ENCODE measurements at places on chromosomes 1 and 21. TPM values are rescaled to one million over a fixed set of nuclear protein-coding genes. Genes with fewer than 3 reads are reported as not detected.

GRCh38 chr1:85427331-85427730, 37.6 kb downstream of the DDAH1 start:
- DNase-seq: peak; percentile 85

DNA sequence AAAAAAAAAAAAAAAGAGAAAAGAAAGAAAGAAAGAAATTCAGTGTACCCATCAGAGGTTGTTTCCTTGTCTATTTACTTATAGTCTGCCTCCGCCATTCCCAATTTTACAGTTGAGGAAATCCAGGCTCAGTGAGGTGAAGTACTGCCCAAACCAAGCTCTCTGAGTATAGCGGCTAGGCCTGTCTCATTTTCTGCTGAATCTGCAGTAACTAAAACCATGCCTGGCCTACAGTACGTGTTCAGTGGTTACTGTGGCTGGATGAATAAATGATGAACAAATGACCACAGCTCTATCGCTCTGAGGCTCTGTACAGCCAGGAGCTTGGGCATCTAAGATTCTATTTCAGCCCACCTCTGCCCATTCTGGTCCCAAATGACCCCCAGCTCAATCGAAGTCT, 24.3 kb downstream of the RAP1GAP start:
- no peak for DNase-seq

DNA sequence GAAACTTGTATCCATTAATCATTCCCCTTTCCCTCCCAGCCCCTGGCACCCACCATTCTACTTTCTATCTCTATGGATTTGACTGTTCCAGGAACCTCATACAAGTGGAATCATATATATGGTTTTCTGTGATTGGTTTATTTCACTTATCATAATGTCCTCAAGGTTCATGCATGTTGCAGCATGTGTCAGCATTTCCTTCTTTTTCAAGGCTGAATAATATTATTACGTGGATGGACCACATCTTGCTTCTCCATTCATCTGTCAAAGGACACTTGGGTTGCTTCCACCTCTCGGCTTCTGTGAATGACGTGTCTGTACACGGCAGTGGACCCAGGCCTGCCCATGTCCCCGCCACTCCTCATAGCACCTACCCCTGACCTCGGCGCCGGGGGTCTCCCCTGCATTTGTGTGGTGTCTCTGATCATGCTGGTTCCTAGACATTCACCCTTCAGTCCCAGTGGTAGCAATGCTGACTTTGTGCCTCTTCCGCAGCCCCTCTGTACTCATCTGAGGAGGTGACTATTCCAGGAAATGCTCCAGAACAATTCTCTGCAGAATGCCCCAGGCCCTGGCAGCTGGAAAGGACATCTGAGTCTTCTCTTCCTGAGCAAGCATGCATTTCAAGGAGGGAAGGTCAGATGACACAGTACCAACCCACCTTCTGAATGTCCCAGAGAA, 136.9 kb downstream of the PSMG1 start:
- DNase-seq: no peak

GRCh38 chr1:15063346-15063745, 90.2 kb upstream of the TMEM51 start:
- DNase-seq: no peak

- DNase-seq: no peak
Observed at GRCh38 chr1:230174041-230174440, 107.0 kb downstream of the GALNT2 start.

DNA sequence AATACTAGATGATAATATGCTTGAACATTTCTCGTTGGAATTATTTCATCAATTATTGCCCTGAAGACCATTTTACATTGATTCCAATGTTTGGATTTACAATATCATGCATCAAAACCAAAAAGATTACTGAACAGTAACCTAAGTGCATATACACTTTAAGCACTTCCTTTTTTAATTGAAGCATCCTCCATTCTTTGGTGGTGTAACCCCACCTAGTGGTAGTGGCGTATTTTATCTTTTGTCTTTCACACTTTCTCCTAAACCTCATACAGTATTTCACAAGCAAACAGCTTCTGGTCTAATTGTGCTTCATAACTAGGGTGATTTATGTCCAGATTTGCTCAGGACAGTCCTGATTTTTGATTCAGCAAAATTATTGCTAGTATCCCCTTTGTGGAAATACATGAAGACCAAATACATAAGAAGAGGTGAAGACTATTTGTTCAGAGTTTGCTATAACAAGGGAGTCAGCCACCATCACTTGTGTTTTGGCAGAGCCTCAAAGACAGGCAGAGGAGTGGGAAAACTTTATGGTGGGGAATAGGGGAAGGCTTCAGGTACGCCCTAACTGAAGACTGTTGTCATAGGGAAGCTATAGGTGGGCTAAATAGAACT, 3.4 kb upstream of the NVL start:
- DNase-seq: peak; percentile 68

DNA sequence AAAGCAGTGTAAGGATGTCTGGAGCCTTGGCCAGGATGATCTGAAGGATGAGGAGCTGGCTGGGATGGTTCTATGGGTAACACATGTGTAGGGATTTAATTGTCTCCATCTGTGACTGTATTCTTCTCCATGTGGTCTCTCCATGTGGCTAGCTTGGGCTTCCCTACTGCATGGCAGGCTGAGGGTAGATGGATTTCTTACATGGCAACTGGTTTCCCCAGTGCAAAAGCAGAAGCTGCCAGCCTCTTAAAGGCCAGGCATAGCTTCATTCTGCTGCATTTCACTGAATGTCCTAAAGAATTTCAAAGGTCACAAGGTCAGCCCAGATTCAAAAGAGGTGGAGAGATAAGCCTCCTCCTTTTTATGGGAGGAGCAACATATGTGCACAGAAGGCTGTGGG, 61.7 kb downstream of the XCL2 start:
- DNase-seq: no peak

DNA sequence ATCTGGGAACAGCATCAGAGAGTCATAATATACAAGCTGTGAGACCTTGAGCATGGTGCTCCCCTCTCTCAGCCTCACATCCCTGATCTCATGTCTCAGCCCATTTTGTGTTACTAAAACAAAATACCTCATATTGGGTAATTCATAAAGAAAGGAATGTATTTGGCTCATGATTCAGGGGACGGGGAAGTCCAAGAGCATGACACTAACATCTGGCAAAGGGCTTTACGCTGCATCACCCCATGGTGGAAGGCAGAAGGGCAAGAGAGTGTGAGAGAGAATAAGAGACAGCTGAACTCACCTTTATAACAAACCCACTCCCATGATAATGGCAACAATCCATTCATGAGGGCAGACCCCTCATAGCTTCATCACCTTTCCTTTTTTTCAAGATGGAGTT, 36.5 kb downstream of the RNASEL start:
- DNase-seq: no peak

DNA sequence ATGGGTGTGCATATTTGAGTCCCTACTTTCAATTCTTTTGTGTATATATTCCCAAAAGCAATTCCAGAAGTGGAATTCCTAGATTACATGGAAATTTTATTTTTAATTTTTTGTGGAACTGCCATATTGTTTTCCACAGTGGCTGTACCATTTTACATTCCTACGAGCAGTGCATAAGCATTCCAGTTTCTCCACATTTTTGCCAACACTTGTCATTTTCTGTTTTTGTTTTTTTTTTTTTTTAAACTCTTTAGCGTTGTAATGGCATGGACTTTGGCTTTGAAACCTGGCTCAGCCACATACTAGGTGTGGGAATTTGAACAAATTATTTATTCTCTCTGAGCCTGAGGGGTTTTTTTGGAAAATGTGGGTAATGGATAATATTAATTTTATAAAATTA, 214.5 kb upstream of the UBE2U start:
- no peak for DNase-seq

GRCh38 chr1:184056921-184057555, 5.5 kb downstream of the TSEN15 start:
- DNase-seq: no peak

DNA sequence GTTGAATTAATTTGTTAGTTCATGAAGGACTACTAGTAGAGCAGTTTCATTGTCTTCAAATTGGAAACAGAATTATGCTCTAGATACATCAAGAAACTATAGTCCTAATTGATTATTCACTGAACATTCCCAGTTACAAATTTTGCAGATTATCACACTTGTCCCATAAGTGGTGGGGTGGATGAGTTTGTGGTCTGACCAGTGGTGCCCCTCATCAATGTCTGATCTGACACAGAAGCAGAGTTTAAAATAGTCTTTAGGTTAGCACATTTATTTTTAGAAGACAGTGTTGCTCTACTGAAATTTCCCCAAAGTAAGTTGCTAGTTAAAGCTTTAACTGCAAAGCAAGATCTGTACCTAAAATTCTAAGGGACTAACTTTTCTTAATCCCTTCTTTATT, 42.9 kb downstream of the INKA2 start:
- DNase-seq: no peak

DNA sequence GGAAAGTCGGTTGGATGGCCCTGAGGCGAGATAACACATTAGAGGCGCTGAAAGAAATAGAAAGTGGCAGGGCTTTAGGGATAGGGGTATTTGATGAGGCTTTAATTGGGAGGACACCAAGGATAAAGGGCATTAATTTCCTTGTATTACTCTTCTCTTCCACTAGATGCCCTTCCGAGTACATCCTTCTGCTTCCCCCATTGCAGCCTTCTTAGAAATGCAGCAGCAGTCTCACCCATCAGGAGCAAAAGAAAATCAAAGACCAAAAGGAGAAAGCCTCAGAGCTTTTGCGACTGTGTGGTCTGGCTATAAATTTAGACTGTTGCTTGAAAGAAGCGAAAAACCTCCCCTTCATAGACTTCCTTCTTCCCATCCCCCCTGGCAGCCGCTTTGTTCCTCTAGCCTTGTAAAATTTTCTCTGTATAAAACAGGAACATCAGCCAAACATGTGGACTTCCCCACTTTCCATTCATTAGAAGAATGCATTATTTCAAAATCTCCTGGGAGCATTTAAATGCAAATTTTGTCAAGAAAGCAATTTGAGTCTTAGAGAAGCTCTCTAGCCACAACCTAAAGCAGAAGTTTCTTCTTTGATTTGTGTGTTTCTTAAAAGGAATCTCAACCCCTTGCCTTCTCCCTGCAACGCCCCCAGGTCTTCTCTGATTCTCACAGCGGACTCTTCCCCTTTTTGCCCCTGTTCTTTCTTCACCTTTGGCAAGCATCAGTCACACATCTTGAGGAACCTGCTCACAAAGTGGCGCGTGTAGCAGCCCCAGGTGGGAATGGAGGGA, 76.6 kb downstream of the NDUFS5 start:
- peak; percentile 89 for DNase-seq

DNA sequence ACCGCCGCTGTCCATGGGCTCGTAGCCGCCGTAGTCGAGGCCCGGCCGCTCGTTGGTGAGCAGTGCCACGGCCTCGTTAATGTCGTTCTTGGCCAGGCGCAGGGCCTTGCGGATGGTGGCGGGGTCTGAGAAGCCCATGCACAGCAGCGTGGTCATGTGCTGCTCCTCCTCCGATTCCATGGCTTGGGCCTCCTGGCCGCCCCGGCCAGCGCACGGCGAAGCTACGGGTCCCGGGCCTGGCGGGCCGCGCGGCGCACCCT, 300 bp downstream of the USP24 start:
- DNase-seq: peak; percentile 68

The FCRL1 gene
- 0.09 TPM for total RNA-seq

The TSSK3 gene
- total RNA-seq: 1.2 TPM

The TAS1R1 gene
- total RNA-seq: 2.7 TPM

The EPHA2 gene
- total RNA-seq: 3.3 TPM

The CELA2B gene
- total RNA-seq: 2.7 TPM
